ENCODE measurements at places on chromosomes 2 and 18. TPM values are rescaled to one million over a fixed set of nuclear protein-coding genes. Genes with fewer than 3 reads are reported as not detected.

ABCG8 gene
- total RNA-seq, result not detected

CDH2 gene
- 22.5 TPM for total RNA-seq

CACNB4 gene
- not detected for total RNA-seq

VWA3B gene
- total RNA-seq, result not detected

AQP4 gene
- not detected for total RNA-seq

KCNE4 gene
- 0.18 TPM for total RNA-seq

C2orf69 gene
- 11.2 TPM for total RNA-seq

RAB31 gene
- total RNA-seq, result 18.6 TPM

ROCK1 gene
- 15.9 TPM for total RNA-seq

DYTN gene
- not detected for total RNA-seq

NEU2 gene
- total RNA-seq, result not detected

STARD6 gene
- total RNA-seq, result 0.35 TPM

SERPINB4 gene
- not detected for total RNA-seq
